ENCODE measurements at places on chromosomes 1 and 21.

DNA sequence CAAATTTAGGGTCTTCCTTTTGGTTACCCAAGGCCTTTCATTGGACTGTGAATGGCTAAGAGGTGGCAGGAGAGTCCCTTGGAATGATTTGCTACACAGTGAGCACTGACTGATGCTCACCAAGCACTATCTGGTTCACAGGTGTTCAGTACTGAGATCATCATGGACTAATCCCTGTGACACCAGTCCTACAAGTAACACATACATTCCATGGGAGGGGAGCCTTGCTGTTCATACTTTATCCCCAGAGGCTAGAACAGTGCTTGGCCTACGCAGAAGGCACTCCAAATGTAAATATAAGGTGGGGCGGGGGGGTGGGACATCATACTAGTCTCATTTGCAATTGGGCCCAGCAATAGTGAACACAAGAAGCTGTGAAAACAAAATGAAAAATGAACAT is 20.5 kb upstream of the TMEM200B start:
- DNase-seq: no peak

DNA sequence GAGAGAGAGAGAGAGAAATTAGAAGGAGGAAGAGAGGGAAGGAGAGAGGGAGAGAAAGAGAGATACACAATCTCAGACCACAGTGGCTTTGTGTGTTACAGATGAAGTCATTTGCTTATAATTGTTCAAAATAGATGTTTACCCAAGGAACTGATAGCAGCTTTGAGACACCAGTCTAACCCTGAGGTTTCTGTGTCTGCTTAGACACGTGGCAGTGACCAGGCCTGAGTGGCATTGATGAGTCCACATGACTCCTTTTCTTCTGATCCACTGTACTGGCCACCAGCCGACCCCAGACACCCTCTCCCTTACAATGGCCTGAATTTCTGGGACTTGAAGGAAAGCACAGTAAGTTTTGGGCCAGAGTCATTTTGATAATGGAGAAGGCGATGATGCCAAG is 104.9 kb downstream of the DUSP10 start:
- no peak for DNase-seq

GRCh38 chr21:42145569-42146272 is 73.2 kb upstream of the ABCG1 start:
- peak; percentile 51 for DNase-seq

DNA sequence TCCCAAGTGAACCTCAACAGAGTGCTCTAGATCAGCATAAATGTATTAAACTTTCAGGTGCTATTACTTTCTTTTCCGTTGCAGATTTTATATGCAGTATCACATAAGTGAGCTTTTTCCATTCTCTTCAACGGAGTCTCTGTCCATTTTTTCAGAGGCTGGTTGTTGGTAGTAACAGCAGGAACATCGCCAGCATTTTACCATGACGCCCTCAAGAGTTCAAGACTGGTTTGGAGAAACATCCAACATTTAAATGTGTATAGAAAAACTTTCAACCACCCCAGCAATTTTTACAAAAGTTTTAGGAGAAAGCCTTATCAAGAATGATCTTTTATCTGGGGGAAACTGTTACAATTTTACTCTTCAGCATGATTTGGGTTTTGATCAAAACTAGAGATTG is 117.0 kb downstream of the TGFB2 start:
- DNase-seq: no peak

DNA sequence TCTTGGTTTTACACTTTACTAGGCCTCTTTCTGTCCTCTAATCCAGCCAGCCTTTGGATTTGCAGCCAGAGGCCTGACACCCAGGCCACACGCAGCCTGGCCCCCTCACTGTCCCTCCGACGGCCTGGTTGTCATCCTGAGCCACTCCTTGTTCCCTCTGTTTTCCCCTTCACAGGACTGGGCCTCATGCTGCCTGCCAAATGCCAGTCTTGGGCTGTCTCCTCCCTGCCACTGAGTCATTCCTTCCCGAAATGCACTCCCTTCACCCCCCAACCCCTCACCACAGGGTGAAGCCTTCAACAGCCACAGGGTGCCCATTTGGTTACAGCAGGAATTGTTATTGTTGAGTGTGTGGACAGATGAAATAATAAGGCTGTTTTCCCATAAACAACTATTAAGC is 21.3 kb downstream of the ACOT11 start:
- DNase-seq: no peak

GRCh38 chr1:210695026-210695425 is 366.3 kb downstream of the HHAT start:
- DNase-seq: no peak

DNA sequence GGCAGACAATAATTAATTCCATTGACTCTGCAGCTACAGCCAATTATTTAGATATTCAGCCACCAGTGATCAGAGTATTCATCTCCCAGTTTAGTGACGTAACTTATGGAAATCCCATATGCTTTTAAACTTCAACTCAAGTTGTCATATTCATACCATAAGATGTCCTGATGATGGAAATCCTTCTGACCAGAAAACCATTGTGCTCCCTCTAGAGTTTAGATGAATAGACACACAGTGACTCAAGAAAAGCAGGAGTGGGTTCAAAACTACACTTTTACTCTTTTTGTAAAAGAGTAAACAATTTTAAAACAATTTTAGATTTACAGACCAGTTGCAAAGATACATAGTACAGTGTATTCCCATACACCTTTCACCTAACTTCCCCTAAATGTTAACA is 463.7 kb downstream of the KCNT2 start:
- no peak for DNase-seq

DNA sequence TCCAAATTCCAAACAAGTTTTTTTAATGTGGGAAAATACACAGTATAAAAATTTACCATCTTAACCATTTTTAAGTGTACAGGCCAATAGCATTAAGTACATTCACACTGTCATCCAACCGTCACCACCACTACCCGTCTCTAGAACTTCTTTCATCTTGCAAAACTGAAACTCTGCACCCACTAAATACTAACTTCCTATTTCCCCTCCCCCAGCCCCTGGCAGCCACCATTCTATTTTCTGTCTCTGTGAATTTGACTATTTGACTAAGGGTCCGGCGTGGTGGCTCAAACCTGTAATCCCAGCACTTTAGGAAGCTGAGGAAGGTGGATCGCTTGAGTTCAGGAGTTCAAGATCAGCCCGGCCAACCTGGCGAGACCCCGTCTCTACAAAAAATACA is 36.1 kb downstream of the CLSTN1 start:
- no peak for DNase-seq

DNA sequence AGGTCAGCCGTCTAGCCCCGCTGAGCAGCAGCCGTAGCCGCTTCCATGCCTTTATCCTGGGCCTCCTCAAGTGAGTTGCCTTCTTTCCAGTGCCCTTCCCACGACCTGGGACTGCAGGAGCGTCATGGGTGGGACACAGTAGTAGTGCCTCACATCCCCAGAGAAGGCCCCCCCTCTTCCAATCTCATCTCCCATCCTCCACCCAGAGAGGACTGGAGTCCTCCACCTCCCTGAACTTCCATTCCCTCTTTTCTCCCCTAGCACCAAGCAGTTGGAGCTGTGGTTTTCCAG is 4.9 kb downstream of the RUSC1 start:
- no peak for DNase-seq

DNA sequence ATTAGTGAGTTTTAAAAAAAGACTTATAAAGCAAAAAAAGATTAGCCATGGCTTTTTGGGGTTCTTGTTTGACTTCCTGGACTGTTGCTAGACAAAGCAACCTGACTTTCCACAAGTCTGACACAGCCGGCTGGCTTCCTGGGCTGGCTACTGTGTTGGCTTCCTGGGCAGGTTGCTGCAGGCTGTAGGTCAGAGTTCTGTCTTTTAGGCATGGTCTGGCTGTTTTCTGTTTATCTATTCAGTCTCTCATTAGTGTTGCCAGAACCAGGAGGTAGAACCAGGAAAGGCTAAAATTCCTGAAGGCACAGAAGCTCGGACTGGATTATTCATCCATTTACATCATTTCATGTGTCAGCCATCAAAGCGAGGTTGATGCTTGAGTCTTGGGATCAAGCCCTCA is 88.6 kb upstream of the SLC35F3 start:
- no peak for DNase-seq

DNA sequence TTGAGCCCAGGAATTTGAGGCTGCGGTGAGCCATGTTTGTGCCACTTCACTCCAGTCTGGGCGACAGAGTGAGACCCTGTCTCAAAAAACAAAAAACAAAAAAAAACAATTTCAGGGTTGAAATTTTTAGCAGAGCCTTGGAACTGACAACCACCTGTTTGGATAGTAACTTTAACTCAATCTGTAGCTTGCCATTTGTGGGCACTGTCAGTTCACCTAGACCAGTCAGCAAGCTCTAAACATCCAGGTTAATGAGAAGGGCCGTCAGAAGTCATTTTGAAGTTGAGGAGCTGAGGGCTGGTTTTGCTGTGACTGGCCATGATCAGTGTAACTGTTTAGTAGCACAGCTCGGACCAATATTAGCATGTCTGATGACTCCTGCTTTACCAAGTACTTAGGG is 8.4 kb downstream of the TRAPPC10 start:
- DNase-seq: no peak

DNA sequence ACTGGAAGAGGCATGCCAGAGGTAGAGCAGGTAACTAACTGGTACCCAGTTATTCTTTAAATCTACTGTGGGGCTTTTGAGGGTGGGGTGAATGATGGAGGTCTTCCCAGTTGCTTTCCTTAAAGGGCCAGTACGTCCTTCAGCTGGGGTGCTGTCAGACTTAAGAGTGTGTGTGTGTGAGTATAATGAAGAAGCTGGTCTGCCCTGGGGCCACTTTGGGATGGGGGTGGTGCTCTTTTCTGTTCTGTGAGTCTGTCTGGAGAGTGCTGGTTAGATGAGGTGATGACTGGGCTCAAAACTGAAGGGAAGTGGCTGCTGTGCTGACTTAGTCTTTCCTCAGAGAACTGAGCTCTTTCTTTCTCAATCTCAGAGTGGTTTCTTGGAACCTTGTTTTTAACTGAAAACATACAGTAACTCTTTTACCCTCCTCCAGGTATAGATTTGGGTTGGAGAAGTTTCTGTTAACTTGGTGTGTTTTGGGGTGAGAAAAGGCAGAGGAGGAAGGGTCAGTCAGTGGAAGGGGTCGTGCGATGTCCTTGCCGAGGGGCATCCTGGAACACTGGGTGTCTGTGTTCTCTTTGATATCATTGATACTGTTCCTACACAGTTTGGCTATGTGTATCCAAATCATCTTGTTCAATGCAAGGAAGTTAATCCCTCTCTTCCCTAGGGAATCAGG is 746 bp downstream of the MACF1 start:
- DNase-seq: no peak

DNA sequence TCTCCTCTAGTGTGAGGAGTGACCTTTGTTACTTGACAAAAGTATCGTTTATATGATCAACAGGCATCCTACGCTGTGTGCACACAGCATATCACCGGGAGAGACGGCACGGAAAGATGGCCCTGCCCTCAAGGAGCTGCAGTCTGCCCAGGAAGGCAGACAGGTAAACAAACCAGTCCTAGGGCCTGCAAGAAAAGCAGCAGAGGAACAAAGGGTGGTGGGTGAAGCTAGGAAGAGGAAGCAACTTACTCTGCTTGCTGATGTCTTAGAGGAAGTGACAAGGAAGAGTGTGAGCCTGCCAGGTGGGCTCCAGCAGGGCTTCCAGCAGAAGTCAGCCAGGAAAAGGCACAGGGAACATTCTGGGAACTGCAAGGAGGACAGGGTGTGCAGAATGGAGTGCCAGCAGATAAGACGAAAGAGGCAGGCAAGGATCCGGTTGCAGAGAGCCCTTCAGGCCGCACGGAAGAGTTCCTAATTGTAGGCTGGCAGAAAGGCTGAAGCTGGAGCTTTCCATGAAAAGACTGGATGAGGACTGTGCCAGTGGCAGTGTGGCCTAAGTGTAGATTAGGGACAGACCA is 106.7 kb downstream of the SLC45A1 start:
- no peak for DNase-seq

DNA sequence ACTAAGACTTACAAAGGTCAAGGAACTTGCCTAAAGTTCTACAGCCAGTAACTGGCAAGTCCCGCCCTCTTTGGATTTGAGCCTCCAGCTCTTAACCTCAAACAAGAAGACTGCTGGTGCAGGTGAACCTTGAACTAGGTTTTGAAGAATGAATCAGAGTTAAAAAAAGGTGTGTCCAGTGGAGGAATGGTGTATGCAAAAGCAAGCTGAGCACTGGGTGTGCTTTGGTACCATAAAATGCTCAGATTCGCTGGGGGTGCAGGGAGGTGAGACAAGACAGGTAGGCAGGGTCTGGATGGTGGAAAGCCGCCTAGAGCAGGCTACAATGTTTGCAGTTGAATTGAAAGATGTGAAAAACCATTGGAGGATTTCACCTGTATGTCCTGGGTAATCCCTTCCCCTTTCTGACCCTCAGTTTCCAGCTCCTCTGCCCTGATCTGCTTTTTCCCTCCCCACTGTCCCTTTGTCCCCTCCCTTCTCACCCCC is 39.8 kb downstream of the FOXD2 start:
- DNase-seq: no peak

DNA sequence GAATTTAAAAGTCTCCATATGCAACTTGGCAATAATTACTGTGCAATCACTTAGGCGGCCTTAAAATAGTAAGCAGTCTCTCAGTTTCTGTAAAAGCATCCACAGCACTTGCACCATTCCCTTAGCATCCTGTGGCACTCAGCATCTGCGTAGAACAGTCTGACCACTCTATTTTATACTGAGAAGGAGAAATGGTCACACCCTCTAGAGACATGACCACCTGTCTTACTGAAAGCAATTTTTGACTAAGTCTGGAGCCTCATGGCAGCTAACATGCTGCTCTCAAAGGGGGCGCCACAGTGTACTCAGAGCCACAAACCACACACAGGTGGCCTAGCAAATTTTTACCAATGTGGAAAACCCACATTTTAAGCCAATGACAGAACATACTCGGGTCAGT is 62.0 kb downstream of the KCNK1 start:
- DNase-seq: no peak

GRCh38 chr1:225460737-225461532 is 33.1 kb upstream of the LBR start:
- no peak for DNase-seq

DNA sequence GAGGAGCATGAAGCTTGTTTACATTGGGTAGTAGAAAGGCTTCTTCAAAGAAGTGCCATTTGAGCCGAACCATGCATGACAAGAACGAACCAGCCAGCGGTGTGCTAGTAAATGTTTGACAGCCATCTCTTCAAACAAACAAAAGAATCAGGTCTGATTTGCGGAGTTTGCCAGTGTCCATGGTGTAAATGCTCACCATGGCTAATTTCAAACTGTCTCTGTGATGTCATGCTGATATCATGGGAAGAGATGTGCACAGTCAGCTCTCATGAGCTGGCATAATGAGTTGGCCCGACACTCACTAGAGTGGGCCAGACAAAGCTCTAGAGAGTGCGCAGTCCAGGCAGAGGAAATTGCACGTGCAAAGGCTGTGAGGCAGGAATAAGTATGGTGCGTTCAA is 101.1 kb downstream of the KAZN start:
- no peak for DNase-seq

GRCh38 chr1:54273092-54273794 is 73.3 kb downstream of the MRPL37 start:
- peak; percentile 96 for DNase-seq

- no peak for DNase-seq
Measured at GRCh38 chr1:169122976-169123375, 16.5 kb downstream of the ATP1B1 start.

GRCh38 chr21:28402616-28402989 is 590.1 kb downstream of the LTN1 start:
- DNase-seq: no peak

- DNase-seq: no peak
Measured at GRCh38 chr1:832136-832535, 91.6 kb upstream of the SAMD11 start.

Data from NCI-H1694 (cell line).